ENCODE measurements at places on chromosomes 3 and 15.

- no peak for DNase-seq
These were observed 844.7 kb downstream of the DIPK2A start for GRCh38 chr3:144816323-144816722.

DNA sequence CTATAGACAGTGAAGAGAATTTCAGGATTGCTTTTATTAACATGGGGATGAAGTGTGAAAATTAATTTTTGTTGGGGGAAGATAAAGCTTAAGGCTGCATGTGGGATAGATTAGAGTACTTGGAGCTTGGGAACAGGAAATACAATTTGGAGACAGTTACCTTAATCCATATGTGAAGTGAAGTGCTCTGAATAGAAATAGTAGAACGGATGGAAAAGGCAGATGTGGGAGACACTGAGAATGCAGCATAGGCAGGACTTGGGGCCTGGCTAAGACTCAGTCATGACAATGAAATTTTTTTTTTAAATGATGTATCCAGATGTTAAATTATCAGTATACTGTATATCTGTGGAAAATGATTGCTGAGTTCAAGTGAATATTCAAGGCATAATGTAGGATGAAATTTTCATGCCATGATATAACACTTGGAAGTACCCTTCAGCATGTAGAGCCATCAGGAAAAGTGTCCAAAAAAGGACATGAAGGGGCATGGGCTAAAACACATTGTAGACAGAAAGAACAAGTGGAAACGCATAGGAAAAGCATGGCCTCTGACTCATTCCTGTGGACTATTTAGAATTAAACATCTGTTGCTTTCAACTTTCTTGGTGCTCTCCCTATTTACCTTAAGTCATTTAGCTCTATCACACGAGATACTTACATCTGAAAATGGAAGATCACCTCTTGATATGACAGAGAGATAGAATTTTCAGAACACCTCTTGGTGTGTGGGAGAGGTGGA lies 134.8 kb downstream of the RBMS3 start:
- DNase-seq, result no peak

DNA sequence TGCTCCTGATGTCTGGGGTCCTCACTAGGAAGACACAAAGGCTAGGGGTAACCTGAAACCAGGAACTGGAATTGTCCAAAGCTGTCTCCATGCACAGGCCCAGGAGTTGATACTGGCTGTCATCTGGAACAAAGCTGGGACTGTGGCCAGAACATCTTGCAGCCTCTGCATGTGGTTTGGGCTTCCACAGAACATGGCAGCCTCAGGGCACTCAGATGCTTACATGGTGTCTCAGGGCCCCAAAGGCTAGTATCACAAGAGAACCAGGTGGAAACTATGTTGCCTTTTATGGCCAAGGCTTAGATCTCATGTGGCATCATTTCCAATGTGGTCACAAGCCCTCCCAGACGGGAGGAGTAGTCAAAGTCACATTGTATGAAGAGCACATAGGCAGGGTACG lies 335.2 kb upstream of the TRIM42 start:
- DNase-seq, result no peak

- DNase-seq, result no peak
These were observed 75.8 kb upstream of the SYN2 start for GRCh38 chr3:11928381-11928780.

- no peak for DNase-seq
These were observed 10.6 kb downstream of the ST6GAL1 start for GRCh38 chr3:186940967-186941366.

DNA sequence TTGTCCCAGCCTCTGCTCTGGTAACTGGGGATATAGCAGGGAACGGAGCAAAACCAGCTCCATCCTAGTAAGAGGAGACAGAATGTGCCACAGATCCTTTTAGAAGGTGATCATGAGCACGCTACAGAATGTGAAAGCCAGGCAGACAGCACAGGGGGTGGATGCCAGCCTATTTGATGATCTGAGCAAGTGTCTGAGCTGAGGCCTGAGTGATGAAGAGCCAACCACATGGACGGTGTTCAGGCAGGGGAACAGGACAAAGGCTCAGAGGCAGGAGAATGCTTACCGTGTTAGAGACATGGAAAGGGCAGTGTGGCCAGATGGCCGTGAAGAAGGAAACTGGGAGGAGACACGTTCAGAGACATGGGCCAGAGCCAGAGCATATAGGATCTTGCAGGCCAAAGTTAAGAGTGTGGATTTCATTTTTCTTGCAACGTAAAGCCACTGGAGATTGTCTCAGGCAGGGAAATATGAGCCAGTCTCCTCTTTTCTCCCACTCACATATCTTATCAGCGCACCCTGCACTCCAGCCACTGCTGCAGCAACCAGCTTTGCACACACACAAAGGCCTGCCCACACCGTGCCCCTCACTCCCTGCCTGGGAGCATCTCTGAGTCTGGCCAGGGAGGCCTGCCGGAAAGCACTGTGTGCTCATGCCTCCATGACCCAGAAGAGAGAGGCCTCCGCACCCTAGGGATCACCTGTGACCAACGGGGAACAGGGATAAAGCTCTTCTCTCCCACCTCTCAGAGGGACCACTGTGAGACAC lies 20.1 kb downstream of the RAB43 start:
- DNase-seq, result no peak

DNA sequence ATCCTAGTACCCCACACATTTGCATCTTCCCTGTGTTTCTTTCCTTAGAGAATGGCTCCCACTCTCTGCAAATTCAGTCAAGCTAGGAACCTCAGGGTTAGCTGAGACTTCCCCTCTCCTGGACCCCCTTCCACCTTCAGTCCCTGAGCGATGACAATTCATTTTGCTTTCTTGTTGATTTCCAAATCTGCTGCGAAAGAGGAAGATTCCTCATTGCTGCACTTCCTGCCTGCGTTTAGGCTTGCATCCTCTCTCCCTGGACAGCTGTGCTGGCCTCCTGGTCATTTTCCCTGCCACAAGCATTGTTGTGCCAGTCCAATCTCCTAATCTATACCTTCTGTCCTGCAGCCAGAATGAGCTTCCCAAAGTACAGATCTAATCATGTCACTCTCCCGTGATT lies 12.3 kb upstream of the DGKG start:
- DNase-seq, result no peak

DNA sequence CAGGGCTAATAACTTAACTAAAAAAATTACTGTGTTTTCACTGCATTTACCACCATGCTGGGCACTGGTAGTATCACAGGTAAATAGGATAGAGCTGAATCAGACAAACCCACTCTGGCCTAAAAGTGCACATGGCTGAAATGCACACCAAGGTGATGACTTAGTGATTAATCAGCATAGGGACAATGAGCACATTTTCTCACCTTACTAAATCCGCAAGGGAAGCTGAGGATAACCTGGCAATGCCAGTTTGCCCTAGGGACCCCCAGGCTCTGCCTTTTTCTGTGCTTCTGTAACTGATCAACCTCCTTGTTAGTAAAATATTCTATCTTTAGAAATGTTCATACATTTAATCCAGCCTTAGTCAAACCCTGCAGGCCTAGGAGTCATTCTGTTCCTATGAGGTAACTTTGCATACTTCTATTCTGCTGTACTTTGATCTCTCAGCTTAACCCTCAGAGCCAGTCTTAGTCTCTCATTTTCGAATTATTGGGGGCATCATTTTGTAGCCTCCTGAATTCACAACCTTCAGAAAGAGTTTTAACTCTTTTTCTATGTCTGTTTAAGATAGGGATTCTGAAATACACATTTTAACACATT lies 562.9 kb upstream of the KCNMB2 start:
- no peak for DNase-seq

DNA sequence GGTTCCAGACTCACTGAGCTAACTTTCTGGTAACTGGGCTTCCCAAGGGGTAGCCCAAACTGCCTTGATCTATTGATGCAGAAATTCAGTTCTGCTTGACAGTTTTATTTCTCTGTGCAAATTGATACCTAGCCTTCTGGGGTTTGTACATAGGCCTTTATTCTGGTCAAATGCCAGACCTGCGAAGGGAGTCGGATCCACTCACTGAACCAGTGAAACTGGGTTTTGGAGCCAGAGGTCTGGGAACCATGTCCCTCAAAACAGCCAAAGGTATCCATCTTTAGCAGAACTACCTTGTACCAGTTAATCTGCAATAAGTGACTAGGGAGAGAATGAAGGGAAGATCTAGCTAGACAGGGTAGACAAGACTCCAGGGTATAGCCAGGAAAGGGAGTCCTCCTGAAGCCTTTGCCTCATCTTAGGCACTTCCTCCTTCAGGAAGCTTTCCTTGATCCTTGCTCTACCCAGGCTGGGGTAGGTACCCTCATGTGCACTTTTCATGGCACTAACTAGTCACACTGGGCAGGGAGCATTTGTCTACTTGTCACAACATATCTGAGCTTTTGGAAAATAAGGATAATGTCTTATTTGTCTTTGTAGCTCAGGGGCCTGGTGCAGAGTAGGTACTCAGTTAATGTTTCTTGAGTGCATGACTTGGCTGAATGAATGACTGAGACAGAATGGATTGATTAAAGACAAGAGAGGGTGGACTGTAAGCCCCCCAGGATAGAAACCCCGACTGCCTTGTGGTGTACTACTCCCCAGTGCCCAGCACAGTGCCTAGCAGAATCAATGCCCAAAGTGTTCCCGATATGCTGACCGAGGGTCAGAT lies 1.4 kb upstream of the SNX33 start:
- DNase-seq, result no peak

- DNase-seq, result no peak
These were observed 21.2 kb downstream of the ZNF35 start for GRCh38 chr3:44669760-44670159.

DNA sequence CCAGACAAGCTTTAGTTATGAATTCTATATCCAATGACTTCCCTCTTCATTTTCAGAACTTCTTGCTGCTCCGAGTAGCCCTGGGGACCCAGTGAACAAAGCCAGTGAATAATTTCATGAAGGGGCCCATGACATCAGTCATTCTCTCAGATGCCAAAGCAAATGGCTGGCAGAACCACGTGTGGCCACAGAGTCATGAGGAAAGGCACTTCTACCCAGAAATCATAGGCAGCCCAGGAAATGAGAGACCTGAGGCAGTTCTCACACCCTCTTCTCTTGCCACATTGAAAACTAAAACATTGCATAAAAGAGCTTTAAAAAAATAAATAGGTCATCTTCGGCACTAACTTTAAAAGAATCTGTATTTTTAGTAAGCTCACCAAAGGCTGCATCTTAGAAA lies 4.3 kb upstream of the UACA start:
- no peak for DNase-seq

- DNase-seq, result no peak
These were observed 29.4 kb downstream of the LYSMD4 start for GRCh38 chr15:99703603-99704443.

DNA sequence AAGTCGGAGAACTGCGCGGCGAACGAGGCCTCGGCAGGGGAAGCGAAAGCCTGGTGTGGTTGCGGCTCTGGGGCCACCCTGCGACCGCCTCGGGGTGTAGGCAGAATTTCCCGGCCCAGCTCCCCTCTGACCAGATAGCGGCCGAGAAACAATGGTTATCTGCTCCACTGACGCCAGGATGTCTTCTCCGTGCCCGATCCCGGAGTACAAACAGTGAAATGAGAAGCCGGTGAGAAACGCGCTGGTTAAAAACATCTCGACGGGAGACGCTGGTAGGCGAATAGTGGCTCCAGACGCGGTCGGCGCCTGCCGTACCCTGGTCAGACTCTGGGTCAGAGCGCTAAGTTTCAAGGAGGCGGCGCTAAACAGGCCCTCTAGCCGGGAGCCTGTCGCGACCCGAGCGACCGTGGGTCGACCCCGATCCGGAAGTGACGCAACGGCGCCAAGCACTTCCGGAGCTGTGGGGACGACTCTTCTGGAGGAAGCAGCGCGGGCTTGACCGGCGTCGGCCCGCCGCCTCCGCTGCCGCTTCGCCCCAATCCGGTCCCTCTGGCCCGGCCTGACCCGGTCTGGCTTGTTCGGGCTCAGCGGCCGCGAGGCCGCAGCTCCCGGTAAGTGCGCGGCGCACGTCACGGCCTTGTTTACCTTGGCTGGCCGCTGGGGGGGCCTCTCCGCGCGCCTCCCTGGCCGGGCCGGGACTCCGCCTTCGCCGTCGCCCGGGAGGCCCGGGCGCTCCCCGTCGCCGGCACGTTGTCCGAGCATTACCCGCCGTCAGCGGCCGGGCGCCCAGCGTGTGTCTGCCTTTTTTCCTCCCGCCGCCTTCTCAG lies at the start of gene ARIH2:
Gene ARIH2, plus strand, starts transcription at position 455 of the 827 bp plus-strand sequence. CDS start 8,717 bp downstream, outside the sequence.
- DNase-seq, result peak; percentile 90

- DNase-seq, result no peak
These were observed 19.1 kb downstream of the SLC12A6 start for GRCh38 chr15:34318277-34319079.

DNA sequence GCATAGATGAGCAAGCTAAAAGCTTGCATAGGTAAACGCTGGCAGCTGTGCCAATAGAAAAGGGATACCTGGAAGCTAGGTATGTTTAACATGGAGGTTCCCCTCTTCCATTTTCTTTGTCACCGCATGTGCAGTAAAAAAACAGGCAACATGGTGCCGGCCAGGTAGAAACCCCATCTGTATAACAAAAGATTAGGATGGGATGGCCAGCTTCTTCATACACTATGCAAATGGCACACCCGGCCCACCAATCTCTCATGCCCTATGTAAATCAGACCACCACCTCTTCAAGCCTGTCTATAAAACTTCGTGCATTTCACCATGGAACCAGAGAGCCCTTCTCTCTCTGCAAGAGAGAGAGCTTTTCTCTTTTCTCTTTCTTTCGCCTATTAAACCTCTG lies 224.3 kb upstream of the P2RY1 start:
- no peak for DNase-seq

DNA sequence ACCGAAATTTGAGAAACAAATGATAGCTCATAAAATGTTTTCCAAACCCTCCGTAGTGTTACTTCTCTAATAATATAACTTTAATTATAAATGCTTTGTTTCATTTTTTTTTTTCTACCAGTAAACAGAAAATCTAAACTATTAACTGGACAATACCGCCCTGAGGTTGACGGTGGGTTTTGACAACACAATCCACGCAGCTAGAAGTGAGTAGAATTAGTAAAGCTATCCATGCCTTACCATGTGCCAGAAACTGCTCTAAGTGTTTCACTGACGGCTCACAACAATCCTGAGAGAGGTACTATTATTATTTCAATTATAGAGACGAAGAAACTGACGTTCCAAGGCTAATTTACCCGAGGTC lies 410 bp downstream of the NDUFAF1 start:
- DNase-seq, result no peak

- DNase-seq, result peak; percentile 12
These were observed 45.4 kb downstream of the SSR3 start for GRCh38 chr3:156509189-156510174.

GRCh38 chr15:67957435-67958132 lies 96.5 kb upstream of the PIAS1 start:
- no peak for DNase-seq

- DNase-seq, result no peak
These were observed 15.8 kb upstream of the CYP11A1 start for GRCh38 chr15:74383286-74383685.

- DNase-seq, result no peak
These were observed 691.4 kb downstream of the ZBBX start for GRCh38 chr3:166688665-166689064.

GRCh38 chr15:58298879-58299850 lies 132.6 kb upstream of the LIPC start:
- no peak for DNase-seq

DNA sequence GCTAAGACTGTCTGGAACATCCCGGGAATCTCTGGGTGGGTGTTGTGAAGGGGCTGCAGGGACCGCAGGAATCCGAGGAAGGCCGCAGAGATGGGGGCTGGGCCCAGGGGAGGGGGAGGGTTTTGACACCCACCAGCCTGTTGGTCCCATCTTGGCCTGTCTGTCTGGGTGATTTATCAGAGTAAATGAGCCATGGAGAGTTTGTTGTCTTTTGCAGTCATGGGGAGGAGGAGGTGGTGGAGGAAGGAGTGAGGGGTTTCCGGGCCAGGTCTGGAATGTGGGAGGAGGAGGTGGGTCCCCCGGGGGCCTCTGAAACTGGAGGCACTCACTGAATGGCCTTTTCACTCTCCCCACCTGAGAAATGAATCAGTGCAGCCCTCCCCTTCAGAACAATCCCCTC lies 11.5 kb downstream of the SEMA3F start:
- DNase-seq, result no peak
